ENCODE measurements at places on chromosomes 11 and 22. TPM values are rescaled to one million over a fixed set of nuclear protein-coding genes. Genes with fewer than 3 reads are reported as not detected.
A peak's percentile ranks its signal among the peaks of the same experiment; 100 is the strongest.

Gene CLDN5
- not detected for total RNA-seq

Gene NLRP10
- not detected for total RNA-seq

Gene NCF4
- total RNA-seq = 3.9 TPM

Gene CSKMT
- 31.3 TPM for total RNA-seq

Gene SLC7A4
- not detected for total RNA-seq

Gene SORL1
- total RNA-seq = 68.0 TPM

Gene ACAD8
- 16.6 TPM for total RNA-seq

Gene OR5AK2
- total RNA-seq = not detected

Gene IFITM10
- total RNA-seq = not detected

Gene PAX6
- not detected for total RNA-seq

Gene DKK3
- not detected for total RNA-seq

Gene SCGB1D2
- not detected for total RNA-seq

Gene KLHL35
- total RNA-seq = 0.62 TPM

DNA sequence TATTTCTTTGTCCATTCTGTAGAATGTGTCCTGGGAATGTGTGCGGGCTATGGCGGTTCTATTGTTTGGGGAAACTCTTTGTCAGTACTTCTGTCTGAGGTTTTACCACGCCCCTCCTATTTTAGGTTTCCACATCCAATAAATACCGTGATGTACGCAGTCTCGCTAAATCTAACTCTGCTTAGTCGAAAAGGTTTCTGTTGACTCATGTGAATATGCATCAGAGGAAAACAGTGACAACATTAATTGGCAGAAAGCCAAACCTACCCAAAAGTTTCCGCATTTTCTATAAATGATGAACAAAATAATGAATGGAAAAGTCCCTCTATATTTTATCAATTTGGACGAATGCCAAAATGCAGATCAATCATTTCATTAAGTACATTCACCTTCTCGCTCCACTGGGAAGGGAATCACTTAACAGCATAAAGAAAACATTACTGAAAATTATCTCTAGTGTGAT is 143.4 kb downstream of the MAML2 start:
- peak overlapping the region; percentile 34 for H3K4me3 ChIP-seq
- peaks cover 50% of the 10 kb centered on the region for H3K36me3 ChIP-seq
- H3K27me3 ChIP-seq = no peaks in the 10 kb centered on the region
- peak; percentile 68 for DNase-seq
- peak overlapping the region; percentile 97 for H3K27ac ChIP-seq

DNA sequence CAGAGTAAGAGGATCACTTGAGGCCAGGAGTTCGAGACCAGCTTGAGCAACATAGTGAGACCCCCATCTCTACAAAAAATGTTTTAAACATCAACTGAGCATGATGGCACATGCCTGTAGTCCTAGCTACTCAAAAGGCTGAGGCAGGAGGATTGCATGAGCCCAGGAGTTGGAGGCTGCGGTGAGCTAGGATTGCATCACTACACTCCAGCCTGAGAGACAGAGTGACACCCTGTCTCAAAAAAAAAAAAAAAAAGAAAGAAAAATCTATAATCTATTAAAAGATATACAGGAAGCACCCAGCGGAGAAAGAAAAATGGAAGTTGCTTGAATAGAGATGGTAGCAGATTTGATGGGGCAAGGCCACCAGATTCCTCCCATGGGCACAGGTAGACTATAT is 61.8 kb downstream of the FAM83F start:
- H3K27ac ChIP-seq = peak overlapping the region; percentile 100
- peaks cover 70% of the 10 kb centered on the region for H3K4me1 ChIP-seq
- H3K27me3 ChIP-seq = no peaks in the 10 kb centered on the region
- H3K36me3 ChIP-seq = peaks cover 5% of the 10 kb centered on the region
- DNase-seq = peak; percentile 27
- H3K4me3 ChIP-seq = peak overlapping the region; percentile 73

DNA sequence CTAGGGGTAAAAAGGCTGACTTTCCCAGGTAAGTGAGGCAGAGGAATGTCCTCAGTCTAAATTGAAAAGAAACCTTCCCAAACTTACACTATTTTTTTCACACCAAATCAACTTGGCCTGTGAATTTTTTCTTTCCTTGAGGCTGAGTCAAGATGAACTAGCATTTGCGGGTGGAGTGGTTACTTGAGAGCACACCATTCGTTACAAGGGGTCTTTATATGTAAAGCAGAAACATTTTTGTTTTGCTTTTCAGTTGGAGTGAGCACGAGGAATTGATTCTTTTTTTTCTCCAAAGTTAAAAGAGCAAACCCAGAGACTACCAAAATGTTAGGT is 36.4 kb downstream of the MAML2 start:
- peaks cover 15% of the 10 kb centered on the region for H3K36me3 ChIP-seq
- DNase-seq = no peak
- H3K4me3 ChIP-seq = no peak overlapping the region
- no peaks in the 10 kb centered on the region for H3K27me3 ChIP-seq

- H3K4me3 ChIP-seq = no peak overlapping the region
- no peak overlapping the region for H3K27ac ChIP-seq
- no peaks in the 10 kb centered on the region for H3K4me1 ChIP-seq
- peaks cover 2% of the 10 kb centered on the region for H3K27me3 ChIP-seq
Measured at GRCh38 chr22:35712672-35713071, 5.0 kb upstream of the APOL5 start.

DNA sequence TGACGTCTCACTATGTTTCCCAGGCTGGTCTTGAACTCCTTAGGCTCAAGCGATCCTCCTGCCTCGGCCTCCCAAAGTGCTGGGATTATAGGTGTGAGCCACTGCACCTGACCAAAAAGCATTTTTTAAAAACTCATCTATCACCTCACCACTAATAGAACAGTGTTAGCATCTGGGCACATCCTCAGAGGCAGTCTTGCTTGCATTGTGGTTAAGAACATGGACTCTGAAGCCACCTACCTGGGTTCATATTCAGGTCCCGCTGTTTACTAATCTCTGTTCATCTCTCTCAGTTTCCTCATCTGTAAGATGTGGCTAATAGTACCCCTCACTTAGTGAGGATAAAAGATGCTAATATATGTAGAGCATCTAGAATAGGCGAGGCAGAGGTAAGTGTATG is 90.6 kb downstream of the PACS1 start:
- DNase-seq = no peak
- no peaks in the 10 kb centered on the region for H3K36me3 ChIP-seq
- H3K4me3 ChIP-seq = no peak overlapping the region
- no peaks in the 10 kb centered on the region for H3K27me3 ChIP-seq
- no peak overlapping the region for H3K27ac ChIP-seq
- H3K4me1 ChIP-seq = peaks cover 50% of the 10 kb centered on the region

- no peak for DNase-seq
- H3K27me3 ChIP-seq = no peaks in the 10 kb centered on the region
- peaks cover 9% of the 10 kb centered on the region for H3K36me3 ChIP-seq
Measured at GRCh38 chr22:46887978-46888377, 125.5 kb downstream of the TBC1D22A start.

DNA sequence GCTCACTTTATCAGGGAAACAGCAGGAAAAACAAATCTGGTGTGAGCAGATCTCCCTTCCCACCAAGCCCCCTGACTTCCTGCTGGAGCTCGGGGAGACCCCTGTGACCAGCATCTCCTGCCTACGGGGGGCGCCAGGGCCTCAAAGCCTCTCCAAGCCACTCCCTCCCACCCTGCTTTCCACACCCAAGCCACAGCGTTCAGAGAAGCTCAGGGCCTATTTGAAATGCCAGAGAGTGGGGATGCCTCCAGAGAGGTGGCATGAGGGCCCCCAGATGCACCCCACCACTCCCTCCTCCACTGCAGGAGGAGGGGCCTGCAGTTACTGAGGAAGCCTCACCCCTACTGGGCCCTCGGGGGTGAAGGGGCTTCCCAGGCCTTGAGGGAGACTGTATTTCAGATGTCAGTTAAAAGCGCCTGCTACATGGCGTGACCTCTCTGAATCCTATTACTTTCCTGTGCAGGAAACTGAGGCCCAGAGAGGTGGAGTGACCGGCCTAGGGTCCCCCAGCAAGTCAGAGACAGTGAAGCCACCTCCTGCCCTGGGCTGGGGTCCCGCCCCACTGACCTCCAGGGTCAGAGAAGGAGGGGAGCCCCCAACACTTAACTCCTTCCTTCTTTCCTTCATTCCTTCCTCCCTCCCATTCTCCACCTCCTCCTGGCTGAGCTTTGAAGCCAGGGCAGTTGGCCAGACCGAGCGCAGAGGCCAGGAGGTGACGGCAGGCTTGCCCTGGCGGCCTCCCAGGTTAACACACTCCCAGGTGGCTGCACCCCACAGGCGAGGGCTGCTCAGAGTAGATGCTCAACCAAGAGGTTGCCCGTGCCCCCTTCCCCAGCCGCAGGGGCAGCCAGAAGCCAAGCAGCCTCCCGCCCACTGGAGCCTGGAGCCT is 6.0 kb upstream of the CDKN1C start:
- H3K4me3 ChIP-seq = peak overlapping the region; percentile 75
- no peaks in the 10 kb centered on the region for H3K27me3 ChIP-seq
- no peaks in the 10 kb centered on the region for H3K36me3 ChIP-seq
- peak overlapping the region; percentile 80 for H3K27ac ChIP-seq
- peaks cover 19% of the 10 kb centered on the region for H3K4me1 ChIP-seq

DNA sequence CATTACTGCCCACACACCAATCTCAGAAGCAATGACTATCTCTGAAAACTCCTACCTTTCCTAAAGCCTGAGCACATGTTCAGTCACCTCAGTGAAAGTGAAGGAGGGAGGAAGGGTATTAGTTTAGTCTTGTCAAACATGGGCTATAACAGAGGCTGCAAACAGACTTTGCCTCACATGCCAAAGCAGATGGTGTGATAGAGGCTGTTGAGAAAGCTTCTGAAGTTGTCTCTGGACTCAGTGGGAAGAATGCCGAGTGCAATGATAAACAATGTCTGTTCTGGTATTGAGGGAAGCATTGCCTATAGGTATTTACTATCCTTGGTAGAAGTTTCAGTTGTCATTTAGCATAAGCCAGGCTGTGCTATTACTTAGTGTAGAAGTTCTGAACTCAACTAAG is 314.5 kb upstream of the CCDC90B start:
- DNase-seq = no peak
- no peaks in the 10 kb centered on the region for H3K36me3 ChIP-seq
- no peaks in the 10 kb centered on the region for H3K27me3 ChIP-seq
- no peak overlapping the region for H3K4me3 ChIP-seq
- H3K4me1 ChIP-seq = no peaks in the 10 kb centered on the region

DNA sequence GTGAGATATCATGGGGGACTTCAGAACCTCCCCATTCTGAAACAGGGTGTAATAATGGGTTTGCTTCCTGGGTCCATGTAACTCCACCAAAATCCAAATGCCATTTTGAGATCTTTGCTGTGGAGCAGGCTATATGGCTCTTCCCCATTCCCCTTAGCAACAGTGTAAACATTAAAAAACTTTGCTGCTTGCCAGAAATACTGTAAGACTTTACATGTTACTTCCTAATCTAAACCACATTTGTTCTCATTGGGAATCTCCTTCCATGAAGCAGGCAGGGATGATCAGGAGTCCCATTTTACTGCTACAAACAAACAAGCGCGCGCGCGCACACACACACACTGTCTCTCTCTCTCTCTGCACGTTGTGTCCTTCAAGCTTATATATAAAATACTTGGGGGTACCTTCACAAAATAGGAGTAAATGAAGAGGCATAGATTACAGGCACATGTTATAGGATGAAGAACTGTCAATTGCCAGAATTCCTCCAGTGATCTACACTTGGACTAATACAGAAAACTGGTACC is 86.5 kb downstream of the ANO3 start:
- no peaks in the 10 kb centered on the region for H3K27me3 ChIP-seq
- H3K4me1 ChIP-seq = no peaks in the 10 kb centered on the region
- H3K4me3 ChIP-seq = no peak overlapping the region
- no peak overlapping the region for H3K27ac ChIP-seq
- no peaks in the 10 kb centered on the region for H3K36me3 ChIP-seq

DNA sequence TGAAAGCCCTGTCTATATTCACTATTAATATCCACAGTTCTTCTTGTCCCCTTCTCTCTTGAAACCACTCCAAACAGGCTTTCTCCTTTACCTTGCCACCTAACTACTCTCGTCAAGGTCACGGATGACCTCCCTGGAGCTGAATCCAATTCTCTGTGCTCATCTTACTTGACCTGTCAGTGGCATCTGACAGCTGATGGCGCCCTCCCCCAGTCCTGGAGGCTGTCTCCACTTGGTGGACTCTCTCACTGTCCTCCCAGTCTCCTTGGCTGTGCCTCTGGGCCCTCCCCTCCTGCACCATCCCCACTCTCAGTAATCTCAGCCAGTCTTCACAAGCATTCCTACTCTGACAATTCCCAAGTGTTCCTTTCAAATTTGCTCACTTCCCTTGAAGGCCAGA is 8.7 kb downstream of the TNKS1BP1 start:
- H3K27ac ChIP-seq = no peak overlapping the region
- no peak for DNase-seq
- H3K4me3 ChIP-seq = no peak overlapping the region
- peaks cover 2% of the 10 kb centered on the region for H3K4me1 ChIP-seq

DNA sequence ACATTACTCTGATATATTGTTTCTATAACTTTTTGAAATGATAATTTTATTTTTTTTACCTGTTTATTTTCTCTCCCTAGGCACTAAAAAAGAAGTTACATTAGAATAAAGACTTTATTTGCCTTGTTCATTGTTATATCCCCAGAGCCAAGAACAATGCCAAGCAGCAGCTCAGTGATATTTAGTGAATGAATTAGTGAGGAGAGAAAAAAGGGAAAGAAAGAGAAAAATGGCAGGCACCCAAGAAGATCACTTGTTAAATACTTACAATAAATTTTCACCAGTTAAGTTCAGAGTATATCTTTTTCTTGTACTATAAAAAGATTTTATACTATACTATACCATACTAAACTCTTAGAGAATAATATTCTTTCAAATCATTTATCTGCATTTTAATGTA is 13.3 kb upstream of the ANO5 start:
- peaks cover 1% of the 10 kb centered on the region for H3K27me3 ChIP-seq
- H3K4me1 ChIP-seq = no peaks in the 10 kb centered on the region
- DNase-seq = no peak

DNA sequence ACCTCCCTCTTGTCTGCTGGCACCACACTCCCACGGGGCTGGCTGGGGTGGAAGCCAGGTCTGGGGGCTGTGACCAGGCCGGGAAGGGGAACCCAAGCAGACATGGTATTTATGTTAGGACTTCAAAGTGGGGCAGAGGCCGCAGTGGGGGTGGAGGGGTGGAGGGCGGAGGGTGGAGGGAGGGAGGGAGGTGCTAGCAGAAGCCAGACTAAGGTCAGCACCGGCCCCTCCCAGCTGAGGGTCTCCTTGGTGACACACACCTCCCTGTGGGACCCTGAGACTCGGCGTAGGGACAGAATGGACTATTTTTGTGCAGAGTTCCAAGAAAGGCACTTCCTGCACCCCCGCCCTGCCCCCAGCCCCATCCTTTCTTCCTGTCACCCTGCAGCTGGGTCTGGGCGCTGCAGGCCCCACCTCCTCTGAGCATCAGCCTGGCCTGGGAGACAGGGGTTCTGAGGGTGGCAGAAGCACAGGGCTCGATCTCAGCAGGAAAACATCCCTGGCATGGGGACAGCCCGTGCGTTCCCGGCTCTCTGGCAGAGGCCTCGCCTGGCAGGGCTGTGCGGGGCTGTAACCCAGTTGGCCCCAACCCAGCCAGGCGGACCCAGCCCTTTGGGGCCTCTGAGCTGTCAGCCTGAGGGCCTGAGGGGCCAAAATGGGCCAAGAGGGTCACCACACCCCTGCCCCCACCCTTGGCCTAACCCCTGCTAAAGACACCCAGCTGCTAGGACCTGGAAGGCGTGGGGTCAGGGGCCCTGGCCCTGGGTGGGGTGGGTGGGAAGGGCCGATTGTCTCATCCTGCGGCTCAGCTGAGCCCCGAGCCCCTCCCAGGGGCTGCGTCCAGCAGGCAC is 9.6 kb upstream of the CD248 start:
- no peak overlapping the region for H3K4me3 ChIP-seq
- no peaks in the 10 kb centered on the region for H3K27me3 ChIP-seq
- peak; percentile 58 for DNase-seq
